ENCODE measurements at places on chromosomes 16 and 17. TPM values are rescaled to one million over a fixed set of nuclear protein-coding genes. Genes with fewer than 3 reads are reported as not detected.

NOS2 gene
- 1.9 TPM for polyA plus RNA-seq

IGFBP4 gene
- 634 TPM for polyA plus RNA-seq

MYLK3 gene
- polyA plus RNA-seq = 0.60 TPM

SLC13A2 gene
- polyA plus RNA-seq = not detected

PPP1R27 gene
- polyA plus RNA-seq = not detected

CDH13 gene
- polyA plus RNA-seq = 1.9 TPM

TBC1D3C gene
- polyA plus RNA-seq = not detected

PLSCR3 gene
- polyA plus RNA-seq = 40.9 TPM

ADAP2 gene
- polyA plus RNA-seq = 5.4 TPM

CBX1 gene
- 68.3 TPM for polyA plus RNA-seq

ATAD5 gene
- 0.62 TPM for polyA plus RNA-seq
